ENCODE measurements at places on chromosomes 5 and 9.
A peak's percentile ranks its signal among the peaks of the same experiment; 100 is the strongest.

GRCh38 chr9:103816146-103816545, 278.0 kb upstream of the SMC2 start:
- H3K27ac ChIP-seq = no peak overlapping the region

DNA sequence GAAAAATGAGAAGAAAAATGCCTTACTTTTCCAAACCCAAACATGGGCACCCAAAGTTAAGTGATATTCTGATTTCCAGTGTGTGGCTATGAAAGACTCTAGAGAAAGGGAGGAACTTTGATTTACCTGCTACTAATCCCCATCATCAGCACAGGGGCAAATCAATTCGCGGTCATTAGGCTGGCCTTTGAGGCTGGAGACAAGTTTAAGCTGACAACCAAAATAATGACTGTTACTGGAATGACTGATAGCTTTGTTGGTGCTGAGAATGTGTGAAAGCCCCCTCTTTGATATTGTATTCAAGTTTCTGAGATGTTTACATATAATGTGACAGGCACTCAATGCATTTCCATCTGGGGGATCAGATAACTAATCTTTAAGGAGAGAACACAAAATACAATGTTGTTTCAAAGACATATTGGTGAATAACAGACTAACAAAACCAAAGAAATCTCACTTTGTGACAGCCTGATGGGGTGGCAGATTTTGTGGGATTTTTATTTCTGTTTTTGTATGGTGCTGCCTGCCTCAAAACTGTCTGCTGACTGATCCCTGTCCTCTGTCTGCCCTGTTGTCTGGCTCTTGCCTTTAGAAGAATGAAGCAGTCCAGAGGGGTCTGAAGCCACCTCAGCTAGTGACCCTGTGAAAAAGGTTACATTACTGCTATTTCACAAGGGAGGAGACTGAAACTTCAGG, 12.6 kb upstream of the INSYN2B start:
- DNase-seq = no peak
- H3K4me1 ChIP-seq = peaks cover 7% of the 10 kb centered on the region
- peaks cover 28% of the 10 kb centered on the region for H3K27me3 ChIP-seq
- H3K36me3 ChIP-seq = no peaks in the 10 kb centered on the region
- H3K4me3 ChIP-seq = no peak overlapping the region

- DNase-seq = no peak
- H3K27me3 ChIP-seq = peaks cover 7% of the 10 kb centered on the region
- no peak overlapping the region for H3K27ac ChIP-seq
Measured at GRCh38 chr5:32773944-32774343, 62.8 kb downstream of the NPR3 start.

- no peaks in the 10 kb centered on the region for H3K36me3 ChIP-seq
- H3K27me3 ChIP-seq = no peaks in the 10 kb centered on the region
- H3K27ac ChIP-seq = no peak overlapping the region
- no peak overlapping the region for H3K4me3 ChIP-seq
- peaks cover 3% of the 10 kb centered on the region for H3K4me1 ChIP-seq
Measured at GRCh38 chr5:111584651-111585050, 72.3 kb upstream of the STARD4 start.

DNA sequence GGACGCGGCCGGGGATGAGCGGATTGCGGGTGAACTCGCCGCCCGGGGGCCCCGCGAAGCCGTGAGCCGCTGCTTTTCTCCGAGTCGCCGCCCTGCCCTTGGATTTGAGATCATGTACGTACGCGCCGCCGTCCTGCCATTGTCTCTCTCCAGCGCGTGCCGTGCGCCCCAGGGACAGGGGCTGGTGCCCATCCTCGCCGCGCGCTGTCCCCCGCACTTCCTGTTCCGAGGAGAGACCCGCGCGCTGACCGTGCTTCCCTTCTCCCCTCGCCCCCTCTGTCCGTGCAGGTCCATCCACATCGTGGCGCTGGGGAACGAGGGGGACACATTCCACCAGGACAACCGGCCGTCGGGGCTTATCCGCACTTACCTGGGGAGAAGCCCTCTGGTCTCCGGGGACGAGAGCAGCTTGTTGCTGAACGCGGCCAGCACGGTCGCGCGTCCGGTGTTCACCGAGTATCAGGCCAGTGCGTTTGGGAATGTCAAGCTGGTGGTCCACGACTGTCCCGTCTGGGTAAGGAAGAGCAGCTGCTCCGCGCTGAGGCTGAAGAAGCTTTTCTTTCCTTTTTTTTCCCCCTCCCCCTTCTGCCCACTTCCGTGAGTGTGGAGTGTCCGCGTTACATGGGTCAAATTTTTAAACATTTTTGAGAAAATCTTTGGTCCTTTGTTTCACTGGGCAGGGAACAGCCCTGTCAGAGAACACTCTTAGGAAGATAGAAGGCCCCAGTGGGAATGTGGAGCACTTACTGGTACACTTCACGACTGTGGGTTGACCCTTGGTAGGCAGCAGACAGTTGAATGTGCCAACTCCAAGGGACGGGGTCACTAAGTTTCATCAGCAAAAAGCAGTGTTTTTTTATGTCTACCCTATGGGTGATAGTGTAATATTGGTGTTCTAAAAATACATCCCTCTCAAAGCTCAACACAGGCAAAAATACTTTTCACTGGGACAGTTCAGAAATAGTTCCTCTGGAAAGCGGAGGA, 727 bp downstream of the RHOBTB3 start:
- H3K4me3 ChIP-seq = peak overlapping the region; percentile 92
- H3K27me3 ChIP-seq = no peaks in the 10 kb centered on the region
- peaks cover 59% of the 10 kb centered on the region for H3K4me1 ChIP-seq

DNA sequence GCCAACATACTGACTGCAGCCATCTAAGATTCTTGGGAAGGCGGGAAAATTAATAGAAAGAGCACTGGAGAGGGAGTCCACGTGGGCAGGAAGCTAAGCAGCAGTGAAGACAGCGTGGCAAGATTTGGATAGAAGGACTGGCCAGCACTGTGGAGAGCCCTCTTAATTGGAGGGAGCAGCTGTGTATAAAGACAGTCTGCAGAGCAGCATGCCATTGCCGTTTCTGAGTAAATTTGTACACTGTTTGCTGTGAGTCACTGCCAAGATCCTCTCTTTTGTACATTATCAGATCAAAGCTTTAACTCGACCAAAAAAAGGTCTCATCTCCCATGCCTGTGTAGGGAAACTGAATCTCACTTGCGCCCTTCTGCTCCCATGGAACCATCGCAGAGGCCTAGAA, 45.3 kb downstream of the INSYN2B start:
- H3K4me1 ChIP-seq = no peaks in the 10 kb centered on the region
- no peak for DNase-seq
- H3K27me3 ChIP-seq = peaks cover 30% of the 10 kb centered on the region
- no peak overlapping the region for H3K27ac ChIP-seq
- no peak overlapping the region for H3K4me3 ChIP-seq
- no peaks in the 10 kb centered on the region for H3K36me3 ChIP-seq

DNA sequence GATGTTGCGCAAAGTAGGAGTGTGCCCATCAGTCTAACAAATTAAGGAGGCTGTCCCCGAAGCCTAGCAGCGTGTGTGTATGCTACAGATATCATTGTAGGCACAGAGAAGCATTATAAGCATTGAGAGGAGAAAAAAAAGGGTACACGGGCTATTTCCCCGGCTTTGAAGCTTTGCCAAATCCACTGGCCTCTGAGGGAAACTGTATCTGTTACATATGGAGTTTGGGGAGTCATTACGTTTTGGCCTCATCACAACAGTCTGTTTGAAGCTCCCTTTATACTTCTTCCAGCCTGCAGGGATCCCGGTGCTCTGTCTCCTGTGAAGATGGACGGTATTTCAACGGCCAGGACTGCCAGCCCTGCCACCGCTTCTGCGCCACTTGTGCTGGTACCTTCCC, 205.9 kb downstream of the RFK start:
- DNase-seq = no peak
- H3K36me3 ChIP-seq = peaks cover 1% of the 10 kb centered on the region
- no peaks in the 10 kb centered on the region for H3K4me1 ChIP-seq
- H3K27me3 ChIP-seq = peaks cover 4% of the 10 kb centered on the region
- H3K27ac ChIP-seq = no peak overlapping the region

DNA sequence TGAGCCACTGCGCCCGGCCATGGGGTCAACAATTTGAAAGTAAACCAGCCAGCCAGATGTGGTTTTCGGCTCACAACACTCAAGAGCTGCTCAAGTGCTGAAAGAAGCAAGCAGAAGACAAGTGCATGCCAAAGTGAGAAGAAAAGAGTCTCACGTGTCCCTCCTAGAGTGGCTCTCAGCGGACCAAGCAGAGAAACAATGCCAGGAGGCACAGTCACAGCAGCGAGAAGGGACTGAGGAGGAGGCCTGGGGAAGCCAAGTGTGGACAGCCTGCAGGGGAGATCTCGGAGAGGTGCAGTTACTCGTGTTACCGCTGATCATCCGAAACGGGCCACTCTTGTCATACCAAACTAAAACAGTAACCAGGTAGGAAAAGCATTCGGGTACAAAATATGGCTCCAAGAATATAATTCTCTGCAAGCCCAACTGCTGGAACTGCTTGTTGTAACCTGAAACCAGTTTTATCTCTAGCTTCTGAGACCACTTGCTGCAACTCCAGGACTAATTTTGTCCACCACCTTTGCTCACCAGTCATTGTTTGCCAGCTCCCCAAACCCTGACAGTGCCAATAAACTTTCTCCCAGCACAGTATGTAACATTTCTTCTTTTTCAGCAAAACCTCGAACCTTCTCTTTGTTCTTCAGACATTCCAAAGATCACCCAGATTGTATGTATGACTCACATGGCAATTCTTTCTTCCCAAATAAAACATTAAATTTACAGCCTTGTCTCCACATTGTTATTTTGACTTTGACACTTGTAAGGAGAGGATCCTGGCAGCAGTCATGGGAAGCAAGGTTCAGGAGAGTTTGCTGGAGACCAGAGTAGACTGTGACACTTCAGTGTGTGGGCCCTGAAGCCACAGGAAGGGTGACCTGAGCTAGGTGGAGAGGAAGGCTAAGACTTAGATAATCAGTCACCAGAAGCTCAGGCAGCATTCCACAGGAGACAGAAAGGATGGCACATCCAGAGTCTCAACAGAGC, 6.3 kb downstream of the SLC35D2 start:
- peak overlapping the region; percentile 22 for H3K4me3 ChIP-seq
- DNase-seq = no peak
- H3K36me3 ChIP-seq = peaks cover 12% of the 10 kb centered on the region
- peaks cover 20% of the 10 kb centered on the region for H3K4me1 ChIP-seq

DNA sequence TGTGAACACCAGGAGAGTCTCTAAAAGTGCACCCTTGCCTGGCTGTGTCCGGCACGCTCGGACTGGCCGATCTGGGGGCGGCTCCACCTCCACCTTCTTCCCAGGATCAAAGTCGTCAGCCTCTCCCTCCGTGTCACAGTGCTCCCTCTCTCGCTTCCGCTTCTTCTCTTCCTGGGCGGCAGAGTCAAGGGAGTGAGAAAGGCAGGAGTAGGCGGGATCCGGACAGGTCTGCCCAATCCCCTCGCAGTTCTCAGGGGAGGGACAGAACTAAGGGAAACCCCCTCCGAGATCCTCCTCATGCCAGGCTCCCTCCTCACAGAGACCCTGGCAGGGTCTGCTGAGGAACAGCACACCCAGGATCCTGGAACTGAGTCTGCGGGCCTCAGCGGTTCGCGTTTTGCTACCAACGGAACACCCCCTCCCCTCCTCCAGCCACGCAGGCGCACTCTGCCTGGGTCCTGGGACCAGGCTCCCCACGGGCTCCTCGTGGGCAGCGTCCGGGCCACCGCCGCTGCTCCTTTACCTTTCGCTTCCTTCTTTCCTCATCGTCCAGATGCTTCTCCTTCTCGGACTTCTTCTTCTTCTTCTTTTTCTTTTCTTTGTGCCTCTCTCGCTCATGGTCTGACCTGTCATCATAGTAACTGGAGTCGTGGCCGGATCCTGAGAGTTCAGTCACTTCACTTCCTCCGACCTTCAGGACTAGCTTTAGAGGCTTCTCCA, 1.3 kb downstream of the BRD9 start:
- H3K27me3 ChIP-seq = no peaks in the 10 kb centered on the region
- H3K27ac ChIP-seq = peak overlapping the region; percentile 95
- no peak for DNase-seq
- peaks cover 14% of the 10 kb centered on the region for H3K36me3 ChIP-seq
- peaks cover 14% of the 10 kb centered on the region for H3K4me1 ChIP-seq

GRCh38 chr9:114910541-114910940, 19.9 kb downstream of the TNFSF8 start:
- H3K27ac ChIP-seq = no peak overlapping the region
- no peaks in the 10 kb centered on the region for H3K36me3 ChIP-seq
- DNase-seq = no peak

- H3K27ac ChIP-seq = no peak overlapping the region
- H3K4me3 ChIP-seq = no peak overlapping the region
- H3K4me1 ChIP-seq = peaks cover 5% of the 10 kb centered on the region
- H3K27me3 ChIP-seq = no peaks in the 10 kb centered on the region
- DNase-seq = no peak
Measured at GRCh38 chr5:116135344-116135743, 50.5 kb downstream of the COMMD10 start.

- peak overlapping the region; percentile 8 for H3K4me3 ChIP-seq
- H3K4me1 ChIP-seq = peaks cover 53% of the 10 kb centered on the region
- H3K36me3 ChIP-seq = peaks cover 7% of the 10 kb centered on the region
- no peak overlapping the region for H3K27ac ChIP-seq
- DNase-seq = no peak
Measured at GRCh38 chr5:148395031-148395430, 11.3 kb downstream of the FBXO38 start.

GRCh38 chr5:67333171-67333570, 136.6 kb upstream of the CD180 start:
- no peaks in the 10 kb centered on the region for H3K4me1 ChIP-seq
- H3K27ac ChIP-seq = no peak overlapping the region
- no peaks in the 10 kb centered on the region for H3K27me3 ChIP-seq
- DNase-seq = no peak

DNA sequence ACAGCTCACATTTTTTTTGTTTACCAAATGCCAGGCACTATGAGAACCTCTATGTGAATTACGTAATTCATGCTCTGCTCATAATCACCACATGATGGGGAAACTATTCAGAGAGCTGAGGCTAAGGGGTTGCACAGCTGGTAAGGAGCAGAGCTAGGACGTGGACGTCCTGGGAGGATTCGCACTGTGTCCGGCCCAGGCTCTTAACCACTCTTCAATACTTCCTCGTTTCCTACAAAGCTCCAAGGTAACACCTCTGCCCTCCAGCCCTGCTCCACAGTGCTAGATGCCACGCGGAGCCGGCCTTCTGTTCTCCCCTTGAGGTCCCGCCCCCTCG, 8.7 kb downstream of the PHF19 start:
- peaks cover 1% of the 10 kb centered on the region for H3K36me3 ChIP-seq
- H3K27ac ChIP-seq = no peak overlapping the region
- no peaks in the 10 kb centered on the region for H3K27me3 ChIP-seq
- H3K4me1 ChIP-seq = peaks cover 2% of the 10 kb centered on the region
- DNase-seq = no peak

DNA sequence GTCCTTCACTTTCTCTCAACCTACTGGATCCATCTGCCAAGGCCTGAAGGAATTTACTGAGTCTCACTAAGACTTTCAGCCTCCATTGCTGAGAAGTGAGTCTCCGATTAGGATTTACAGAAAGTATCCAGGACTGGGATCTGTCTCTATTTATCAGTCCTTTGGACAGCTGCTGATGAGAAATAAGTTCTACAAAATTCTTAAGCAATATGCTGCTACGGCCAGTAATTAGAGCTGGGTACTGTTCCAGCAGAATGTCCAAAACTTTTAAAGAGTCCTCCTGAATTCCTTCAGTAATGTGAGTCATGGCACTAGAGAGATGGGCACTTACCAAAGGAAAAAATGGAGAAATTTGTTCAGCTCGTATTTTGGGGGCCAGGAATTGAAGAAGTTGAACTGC, 5.9 kb downstream of the TEX10 start:
- peaks cover 28% of the 10 kb centered on the region for H3K4me1 ChIP-seq
- no peak overlapping the region for H3K4me3 ChIP-seq
- H3K27me3 ChIP-seq = no peaks in the 10 kb centered on the region
- no peak overlapping the region for H3K27ac ChIP-seq

GRCh38 chr5:81606150-81606549, 144.7 kb downstream of the SSBP2 start:
- no peak for DNase-seq
- H3K36me3 ChIP-seq = peaks cover 19% of the 10 kb centered on the region
